ENCODE measurements at places on chromosomes 3 and 15. TPM values are rescaled to one million over a fixed set of nuclear protein-coding genes. Genes with fewer than 3 reads are reported as not detected.
A peak's percentile ranks its signal among the peaks of the same experiment; 100 is the strongest.

GRCh38 chr3:16338999-16339398, 74.0 kb downstream of the OXNAD1 start:
- DNase-seq = no peak
- peaks cover 30% of the 10 kb centered on the region for H3K36me3 ChIP-seq

DNA sequence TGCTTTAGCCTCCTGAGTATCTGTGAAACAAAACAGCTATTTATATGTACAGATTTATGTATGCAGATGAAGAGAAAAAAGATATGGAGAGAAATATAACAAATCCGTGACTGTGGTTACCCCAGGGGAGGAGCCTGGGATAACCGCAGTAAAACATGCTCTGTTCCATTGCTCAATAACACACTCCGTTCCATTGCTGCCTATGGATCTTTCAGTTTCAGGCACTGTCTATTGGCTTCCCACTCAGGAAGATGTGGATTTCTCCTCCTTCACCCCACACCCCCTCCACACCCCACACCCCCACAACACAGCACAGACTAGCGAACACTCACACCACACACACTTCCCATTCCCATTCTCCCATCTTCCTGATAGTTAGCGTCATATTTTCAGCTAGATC, 47.9 kb downstream of the CDCP1 start:
- H3K4me3 ChIP-seq = no peak overlapping the region
- DNase-seq = no peak

DNA sequence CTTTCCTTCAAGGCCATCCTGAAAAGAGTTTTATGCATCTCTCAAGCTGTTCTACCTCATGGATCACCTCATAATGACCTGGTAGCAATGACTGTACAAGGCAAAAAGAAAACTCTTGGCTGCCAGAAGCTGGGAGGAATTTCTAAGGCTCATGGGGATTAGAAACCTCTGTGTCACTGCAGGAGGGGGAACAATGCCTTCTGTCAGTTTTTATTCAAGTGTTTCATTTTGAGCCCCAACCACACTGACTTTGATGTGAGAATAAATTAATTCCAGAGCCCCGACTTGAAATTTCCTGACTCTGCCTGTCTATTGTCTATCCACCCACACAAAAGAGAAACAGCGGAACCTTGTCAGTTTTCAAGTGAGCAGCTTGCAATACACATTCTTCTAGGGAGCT, 58.7 kb upstream of the MRPL3 start:
- H3K36me3 ChIP-seq = no peaks in the 10 kb centered on the region
- peaks cover 2% of the 10 kb centered on the region for H3K27me3 ChIP-seq
- no peak for DNase-seq
- no peaks in the 10 kb centered on the region for H3K4me1 ChIP-seq
- H3K4me3 ChIP-seq = no peak overlapping the region
- no peak overlapping the region for H3K27ac ChIP-seq

GRCh38 chr15:52018244-52018643, 775 bp upstream of the MAPK6 start:
- no peak for DNase-seq
- peaks cover 10% of the 10 kb centered on the region for H3K36me3 ChIP-seq
- peak overlapping the region; percentile 90 for H3K27ac ChIP-seq
- H3K4me3 ChIP-seq = peak overlapping the region; percentile 93

Gene MEX3B
- total RNA-seq = 98.2 TPM

Gene CCDC13
- 0.41 TPM for total RNA-seq

Gene GATA2
- 37.9 TPM for total RNA-seq

Gene GHSR
- not detected for total RNA-seq
